ENCODE measurements at places on chromosomes 2 and 18.

DNA sequence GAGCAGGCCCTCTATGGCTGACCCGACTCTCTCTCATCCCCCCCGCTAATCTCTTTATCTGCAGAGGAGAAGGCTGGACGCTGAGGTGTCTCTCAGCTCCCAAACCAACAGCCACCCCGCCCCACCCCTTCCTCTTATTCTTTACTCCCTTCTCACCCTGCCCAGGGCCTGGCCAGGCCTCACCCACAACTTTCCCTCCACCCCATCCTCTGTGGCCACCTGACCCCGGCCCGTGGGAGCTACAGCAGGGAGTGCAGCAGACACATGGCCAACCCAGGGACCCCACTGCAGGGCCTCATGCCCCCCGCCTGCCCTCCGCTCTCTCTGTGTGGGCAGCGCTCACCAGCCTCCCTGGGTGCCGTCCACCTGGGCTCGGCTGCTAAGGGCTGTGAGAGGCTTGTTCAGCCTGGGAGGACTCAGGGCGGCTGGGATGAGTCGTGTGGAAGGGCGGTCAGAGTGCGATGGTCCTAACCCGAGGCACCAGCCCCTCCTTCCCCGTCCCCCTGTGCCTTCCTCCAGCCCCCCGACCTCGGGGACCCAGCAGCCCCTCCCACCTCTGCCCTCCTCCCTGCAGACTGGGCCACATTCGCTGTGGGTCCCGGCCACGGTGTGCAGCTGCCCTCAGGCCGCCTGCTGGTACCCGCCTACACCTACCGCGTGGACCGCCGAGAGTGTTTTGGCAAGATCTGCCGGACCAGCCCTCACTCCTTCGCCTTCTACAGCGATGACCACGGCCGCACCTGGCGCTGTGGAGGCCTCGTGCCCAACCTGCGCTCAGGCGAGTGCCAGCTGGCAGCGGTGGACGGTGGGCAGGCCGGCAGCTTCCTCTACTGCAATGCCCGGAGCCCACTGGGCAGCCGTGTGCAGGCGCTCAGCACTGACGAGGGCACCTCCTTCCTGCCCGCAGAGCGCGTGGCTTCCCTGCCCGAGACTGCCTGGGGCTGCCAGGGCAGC lies 6.8 kb downstream of the NEU4 start:
- DNase-seq = no peak

- DNase-seq = no peak
Measured at GRCh38 chr2:27832396-27832795, 57.8 kb downstream of the RBKS start.

- DNase-seq = no peak
Measured at GRCh38 chr2:188320861-188321260, 29.2 kb downstream of the GULP1 start.

- DNase-seq = no peak
Measured at GRCh38 chr2:208320686-208321085, 54.6 kb downstream of the PIKFYVE start.

DNA sequence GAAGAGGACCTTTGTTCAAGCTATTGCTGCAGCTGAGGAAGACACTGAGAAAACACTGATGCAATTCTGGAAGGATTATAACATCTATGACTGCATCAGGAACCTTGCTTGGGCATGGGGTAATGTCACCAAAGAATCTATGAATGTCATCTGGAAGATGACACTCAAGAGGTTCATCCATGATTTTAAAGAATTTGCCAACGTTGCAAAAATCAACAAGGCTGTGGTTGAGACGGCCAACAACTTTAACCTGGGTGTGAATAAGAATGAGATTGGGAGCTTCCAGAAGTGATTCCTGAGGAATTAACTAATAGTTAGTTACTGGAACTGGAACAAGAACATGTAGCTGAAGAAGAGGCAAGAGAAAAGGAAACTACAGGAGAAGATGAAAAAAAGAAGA lies 126.4 kb upstream of the SP5 start:
- DNase-seq = no peak

- DNase-seq = no peak
Measured at GRCh38 chr2:6872394-6872793, 5.2 kb upstream of the RSAD2 start.

- no peak for DNase-seq
Measured at GRCh38 chr2:169080250-169081069, 11.1 kb downstream of the DHRS9 start.

- no peak for DNase-seq
Measured at GRCh38 chr18:72871091-72871490, 3.3 kb upstream of the NETO1 start.

Data from stimulated activated naive CD4-positive, alpha-beta T cell (primary cell).